Ammon's horn (tissue), 1 donor: ENCODE measurements at places on chromosomes 1 and 21.

DNA sequence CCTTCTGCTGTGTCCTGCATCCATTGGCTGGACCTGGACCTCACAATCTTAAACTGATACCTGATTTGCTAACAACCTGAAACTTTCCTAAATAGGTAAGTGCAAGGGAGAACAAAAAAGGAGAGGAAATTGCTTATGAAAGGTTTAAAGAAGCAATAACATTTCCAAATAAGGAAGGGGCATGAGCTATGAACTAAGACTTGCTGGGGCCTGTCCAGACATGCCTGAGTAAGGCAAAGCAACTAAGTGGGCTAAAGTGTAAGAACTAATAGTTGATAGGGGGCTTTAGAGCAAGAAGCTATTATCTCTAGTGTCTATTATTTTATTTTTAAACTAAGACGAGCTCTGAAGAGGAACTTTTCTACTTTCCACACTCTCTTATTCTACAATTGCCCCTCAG, 11.6 kb downstream of the JMJD4 start:
- no peak for DNase-seq

GRCh38 chr1:181632492-181632891, 149.2 kb downstream of the CACNA1E start:
- no peak for DNase-seq

DNA sequence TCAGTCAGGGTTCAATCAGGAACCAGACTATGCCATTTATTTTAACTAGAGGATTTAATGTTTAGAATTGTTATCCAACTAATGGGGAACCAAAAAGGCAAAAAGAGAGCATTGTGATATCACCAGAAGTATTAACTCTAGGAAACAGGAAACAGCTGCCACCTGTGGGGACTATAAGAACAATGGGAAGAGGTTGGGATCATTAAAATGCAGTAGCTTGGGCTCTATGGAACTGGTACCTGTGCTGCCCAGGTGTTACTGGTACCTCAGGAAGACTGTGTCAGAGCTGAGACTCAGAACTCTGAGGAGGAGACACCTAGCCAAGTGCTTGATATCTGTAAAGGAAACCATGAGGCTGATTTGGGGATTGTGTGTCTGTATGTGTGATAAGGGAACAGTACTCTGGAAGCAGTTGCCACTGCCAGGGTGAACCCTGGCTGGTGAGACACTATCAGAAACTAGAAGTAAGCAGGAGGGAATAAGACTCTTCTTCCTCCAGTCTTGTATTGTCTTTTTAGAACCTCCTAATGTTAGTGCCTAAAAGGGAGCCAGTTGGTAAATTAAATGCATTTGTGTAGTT, 49.4 kb downstream of the MAN1A2 start:
- no peak for DNase-seq

DNA sequence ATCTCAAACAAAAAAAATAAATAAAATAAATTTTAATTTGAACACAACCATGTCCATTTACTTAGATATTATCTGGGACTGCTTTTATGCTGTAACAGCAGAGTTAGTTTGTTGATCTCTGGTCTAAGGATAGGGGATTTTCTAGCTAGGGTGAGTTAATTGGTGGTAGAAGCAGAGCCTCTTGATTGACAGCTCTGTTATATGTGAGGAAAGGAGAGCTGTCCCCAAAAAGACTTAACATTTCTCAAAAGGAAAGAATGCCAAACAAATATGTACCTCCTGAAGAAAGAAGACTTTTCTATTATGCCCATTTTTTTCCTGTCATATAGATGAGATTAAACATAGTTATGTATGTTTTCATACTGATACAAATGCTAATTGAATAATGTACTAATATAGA, 37.8 kb downstream of the MAN1A2 start:
- no peak for DNase-seq

DNA sequence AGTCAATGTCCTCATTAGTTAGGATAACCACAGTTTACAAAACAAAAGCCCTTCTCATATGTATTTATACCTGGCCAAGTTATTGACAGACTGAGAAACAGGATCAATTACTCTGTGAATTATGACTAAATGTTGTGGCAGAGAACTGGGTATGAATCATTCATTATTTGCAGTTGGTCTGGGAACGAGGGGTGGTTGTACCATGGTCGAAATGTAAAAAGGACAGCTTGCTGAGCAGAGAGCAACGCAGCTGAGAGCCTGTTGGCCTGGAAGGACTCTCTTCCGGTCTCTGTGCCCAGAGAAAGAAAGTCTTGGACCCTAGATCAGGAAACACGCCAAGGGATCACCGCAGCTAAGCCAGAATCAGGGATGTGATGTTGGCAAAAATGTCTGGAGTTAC, 169.6 kb downstream of the DISC1 start:
- peak; percentile 37 for DNase-seq

- no peak for DNase-seq
Measured at GRCh38 chr1:87394513-87394912, 65.8 kb downstream of the LMO4 start.

DNA sequence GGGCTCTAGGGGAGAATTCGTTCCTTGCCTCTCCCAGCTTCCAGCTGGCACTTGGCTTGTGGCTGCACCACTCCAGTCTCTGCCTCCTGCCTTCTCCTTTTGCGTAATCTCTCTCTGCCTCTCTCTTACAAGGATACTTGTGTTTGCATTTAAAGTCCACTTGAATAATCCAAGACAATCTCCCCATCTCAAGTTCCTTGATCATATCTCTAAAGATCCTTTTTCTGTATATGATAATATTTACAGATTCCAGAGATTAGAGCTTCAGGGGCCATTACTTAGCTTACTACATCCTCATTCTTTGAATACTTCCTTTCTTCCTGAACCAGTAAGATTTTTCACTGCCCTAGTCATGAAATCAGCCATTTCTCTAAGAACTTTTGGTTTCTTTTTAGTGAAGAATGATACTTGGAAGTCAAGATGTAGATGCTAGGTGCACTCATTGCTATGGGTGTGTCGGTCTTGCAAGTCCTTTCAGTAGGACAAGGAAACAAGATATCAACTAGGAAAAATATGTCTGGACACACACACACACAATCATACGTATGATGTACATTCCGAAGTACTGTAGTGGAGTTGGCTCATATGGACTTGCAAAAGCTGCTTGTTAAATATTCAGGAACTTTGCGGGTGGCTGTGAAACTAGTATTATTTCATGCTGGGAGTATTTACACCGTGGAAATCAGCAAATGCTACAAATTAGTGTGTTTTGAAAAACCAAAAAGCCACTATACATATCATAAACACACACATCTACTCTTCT, 20.8 kb upstream of the RLF start:
- DNase-seq = no peak

DNA sequence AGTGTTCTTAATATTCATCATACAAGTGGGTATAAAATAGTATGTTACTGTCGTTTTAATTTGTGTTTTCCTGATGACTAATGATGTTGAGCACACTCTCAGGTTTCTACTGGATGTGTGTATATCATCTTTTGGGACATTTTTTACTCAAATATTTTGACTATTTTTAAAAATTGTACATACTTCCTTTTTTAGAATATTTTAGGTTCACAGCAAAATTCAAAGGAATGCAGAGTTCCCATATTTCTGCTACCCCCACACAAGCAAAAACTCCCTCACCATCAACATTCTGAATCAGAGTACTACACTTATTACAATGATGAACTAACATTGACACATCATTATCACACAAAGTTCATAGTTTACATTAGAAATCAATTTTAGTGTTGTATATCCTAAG, 114.5 kb downstream of the DPYD start:
- no peak for DNase-seq
